ENCODE measurements at places on chromosomes 3 and 15.

GRCh38 chr15:83199288-83199687 lies 8.3 kb downstream of the HDGFL3 start:
- no peak for DNase-seq

GRCh38 chr3:50525987-50526386 lies 22.6 kb upstream of the CACNA2D2 start:
- DNase-seq = peak; percentile 53

DNA sequence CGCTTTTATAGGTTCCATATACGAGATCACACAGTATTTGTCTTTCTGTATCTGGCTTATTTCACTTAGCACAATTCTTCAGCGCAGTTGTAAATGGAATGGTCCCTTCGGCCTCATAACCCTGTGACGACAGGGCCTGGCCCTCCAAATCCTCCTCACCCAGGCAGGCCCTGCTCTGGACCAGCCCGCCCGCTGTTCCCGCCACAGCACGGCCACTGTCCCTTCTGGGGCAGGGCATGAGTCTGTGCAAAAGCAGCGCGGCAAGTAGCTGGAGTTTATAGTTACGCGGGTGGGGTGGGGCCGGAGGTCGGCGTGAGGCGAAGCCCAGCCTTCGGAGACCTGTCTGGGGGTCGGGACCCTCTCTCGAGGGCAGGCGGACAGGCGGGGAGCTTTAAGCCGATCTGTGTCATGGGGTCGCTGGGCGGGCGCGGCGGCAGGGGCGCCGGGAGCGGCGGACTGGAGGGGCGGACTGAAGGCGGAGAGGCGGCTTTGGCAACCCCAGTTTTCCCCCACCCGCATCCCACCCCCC lies 543 bp downstream of the ARPIN start:
- DNase-seq = no peak

- DNase-seq = no peak
These were observed 259.1 kb downstream of the OPA1 start for GRCh38 chr3:193851941-193852674.

DNA sequence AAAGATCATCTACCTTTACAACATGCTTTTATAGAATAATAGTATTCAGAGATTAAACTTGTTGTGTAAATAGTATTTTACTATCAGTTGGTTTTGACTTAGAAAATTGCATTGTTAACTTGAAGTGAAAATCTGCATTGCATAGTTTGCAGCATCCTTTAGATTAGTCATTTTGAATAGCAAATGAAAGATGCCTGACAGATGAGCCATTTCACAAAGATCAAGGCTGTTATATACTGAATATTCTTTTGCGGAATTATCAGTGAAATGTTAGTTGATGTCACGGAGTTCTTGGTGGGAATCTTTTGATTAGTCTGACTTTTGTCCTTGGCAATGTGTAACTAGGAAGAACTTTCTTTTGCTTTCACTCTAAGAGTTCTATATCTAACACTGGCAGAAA lies 24.5 kb downstream of the RSRC1 start:
- no peak for DNase-seq

- DNase-seq = no peak
These were observed 1010.8 kb downstream of the OTOL1 start for GRCh38 chr3:162507397-162507796.

DNA sequence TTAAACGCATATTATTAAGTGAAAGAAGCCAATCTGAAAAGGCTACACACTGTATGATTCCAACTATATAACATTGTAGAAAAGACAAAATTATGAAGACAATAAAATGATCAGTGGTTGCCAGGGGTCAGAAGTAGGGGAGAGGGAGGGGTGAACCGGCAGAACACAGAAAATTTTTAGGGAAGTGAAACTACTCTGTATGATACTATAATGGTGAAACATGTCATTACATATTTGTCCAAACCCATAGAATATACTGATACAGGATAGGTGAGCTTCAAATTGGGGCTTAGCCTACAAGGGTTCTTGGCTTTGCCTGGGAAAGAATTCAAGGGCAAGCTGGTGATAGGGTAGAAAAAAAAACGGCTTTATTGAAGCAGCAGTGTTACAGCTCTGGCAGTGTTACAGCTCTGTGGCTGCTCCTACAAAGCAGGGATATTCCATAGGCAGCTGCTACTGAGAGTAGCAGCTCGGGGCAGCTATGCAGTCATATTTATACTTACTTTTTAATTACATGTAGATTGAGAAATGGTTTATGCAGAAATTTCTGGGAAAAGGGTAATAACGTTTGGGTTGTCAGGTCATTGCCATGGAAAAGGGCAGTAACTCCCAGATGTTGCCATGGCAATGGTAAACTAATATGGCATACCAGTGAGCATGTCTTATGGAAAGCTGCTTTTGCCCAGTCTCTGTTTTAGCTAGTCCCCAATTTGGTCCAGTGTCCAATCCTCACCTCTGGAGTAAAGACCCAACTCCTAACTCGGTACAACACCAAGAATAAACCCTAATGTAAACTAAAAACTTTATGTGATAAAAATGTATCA lies 125.1 kb upstream of the SLC25A36 start:
- no peak for DNase-seq

DNA sequence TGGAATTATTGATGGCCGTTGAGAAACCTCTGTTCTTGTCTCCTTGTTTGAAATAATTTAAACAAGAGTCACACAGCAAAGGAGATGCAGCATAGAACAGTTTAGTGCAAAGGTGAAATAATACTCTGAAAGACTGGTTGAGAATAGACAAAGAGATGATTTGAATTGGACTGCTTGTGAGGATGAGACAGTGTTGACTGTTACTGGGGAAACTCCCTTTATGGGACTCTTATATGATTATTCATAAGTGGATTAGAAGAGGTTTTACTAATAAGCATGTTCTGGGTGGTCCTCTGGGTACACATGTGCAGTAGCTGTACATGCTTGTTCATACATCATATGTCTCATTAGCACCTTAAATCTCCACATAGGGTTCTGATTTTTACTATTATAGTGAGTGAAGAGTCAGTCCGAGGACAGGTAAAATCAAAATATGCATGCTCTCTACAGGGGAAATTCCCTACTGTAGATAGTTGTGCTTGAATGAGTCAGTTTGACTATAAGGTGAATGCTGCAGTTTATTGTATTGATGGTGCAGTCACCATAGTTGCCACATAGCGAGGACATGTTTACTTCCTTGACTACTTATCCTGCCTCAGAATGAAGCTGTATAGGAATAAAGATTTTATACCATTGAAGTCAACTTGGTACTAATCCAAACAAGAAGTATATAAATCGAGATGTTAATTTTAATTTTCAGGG lies 498.7 kb downstream of the CNTN6 start:
- no peak for DNase-seq

- no peak for DNase-seq
These were observed 92.7 kb downstream of the VGLL4 start for GRCh38 chr3:11551036-11551435.

DNA sequence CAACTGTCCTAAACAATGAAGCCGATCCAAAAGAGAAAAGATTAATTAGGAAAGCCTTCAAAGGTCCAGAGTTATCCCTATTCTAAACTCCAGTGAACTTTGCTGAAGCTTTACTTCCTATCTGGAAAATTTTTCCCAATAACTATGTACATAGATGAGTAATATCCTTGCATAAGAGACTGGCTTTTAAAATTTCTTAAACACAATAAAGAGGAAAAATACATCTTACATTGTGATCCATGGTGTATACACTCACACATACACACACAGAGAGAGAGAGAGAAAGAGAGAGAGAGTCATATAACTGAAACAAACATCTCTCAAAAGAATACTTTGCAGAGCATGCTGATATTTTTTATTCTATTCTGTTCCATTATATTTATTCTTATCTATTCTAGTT lies 20.0 kb downstream of the SPTSSB start:
- no peak for DNase-seq

- peak; percentile 8 for DNase-seq
These were observed 57.1 kb upstream of the POU1F1 start for GRCh38 chr3:87333393-87333892.

DNA sequence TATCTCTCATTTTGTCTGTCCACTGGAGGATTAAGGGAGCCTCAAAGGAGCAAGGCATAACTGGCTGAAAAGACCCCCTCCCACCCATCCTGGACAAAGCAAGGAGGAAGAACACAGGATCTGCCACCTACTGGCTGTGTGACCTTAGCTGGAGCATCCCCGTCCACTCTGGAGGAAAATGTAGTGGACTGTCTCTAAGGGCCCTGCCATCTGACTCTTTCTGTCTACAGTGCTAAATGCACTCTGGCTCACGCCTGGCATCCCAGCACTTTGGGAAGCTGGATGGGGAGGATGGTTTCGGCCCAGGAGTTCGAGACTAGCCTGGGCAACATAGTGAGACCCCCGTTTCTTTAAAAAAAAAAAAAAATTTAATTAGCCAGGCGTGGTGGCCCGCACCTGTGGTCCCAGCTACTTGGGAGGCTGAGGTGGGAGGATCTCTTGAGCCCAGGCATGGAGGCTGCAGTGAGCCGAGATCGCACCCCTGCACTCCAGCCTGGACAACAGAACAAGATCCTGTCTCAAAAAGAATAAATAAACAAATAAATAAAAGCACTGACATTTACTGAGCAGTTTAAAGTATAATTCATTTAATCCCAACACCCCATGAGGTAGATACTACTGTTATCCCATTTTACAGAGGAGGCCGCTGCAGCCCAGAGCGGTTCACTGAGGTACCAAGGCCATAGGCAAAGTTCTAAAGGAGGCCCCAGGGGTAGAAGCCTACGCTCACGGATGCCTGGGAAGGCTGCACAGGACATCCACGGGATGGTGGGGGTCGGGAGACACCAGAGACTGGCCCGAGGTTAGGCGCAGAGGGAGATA lies 1.1 kb downstream of the TBC1D2B start:
- DNase-seq = no peak

DNA sequence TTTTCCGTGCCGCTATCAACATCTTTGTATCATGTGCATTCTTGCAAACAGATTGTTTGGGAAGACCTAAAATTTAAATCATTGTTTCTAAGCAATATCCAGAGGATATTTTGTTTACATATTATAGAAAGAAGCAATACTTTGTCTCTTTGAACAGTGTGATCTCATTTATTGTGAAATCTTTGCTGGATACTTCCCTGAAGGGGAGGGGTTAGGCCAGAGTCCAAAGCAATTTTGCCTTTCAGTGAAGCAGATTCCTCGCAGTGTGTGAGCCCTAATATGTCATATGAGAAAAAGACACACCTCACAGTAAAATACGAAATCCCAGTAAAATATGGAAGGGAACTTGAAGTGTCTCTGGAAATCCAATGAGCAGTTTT lies 158.7 kb upstream of the SLCO3A1 start:
- no peak for DNase-seq

DNA sequence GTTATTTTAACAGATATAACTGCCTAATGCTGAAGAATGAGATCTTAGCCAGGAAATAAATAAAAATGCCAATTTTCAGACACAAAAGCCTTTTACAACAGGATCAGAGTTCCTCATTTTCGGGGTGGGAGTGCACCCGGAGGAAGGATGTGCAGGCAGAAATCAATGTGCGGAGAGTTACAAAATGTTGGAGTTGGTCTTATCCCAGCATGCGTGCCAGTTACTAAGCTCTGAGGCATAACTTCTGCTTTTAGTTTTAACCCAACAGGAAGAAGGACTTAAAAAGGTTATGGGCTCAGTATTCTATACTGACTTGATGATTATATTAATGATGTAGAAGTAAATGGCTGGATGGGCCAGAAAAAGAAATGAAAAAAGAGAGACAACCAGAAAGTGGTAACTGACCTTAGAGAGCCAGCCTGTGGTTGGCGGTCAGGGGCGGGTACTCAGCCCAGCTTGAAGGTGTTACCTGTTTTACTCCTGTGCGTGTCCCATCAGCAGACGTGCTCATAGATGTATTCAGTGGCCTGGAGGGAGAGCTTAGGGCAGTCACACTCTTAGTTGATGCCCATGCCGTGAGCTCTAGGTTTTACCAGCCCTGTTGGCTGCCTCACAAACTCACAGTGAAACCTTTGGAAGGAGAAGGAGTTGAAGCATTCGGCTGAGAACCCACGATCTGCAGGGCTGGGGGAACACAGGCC lies 164.7 kb downstream of the SV2B start:
- no peak for DNase-seq

- DNase-seq = no peak
These were observed 215.2 kb downstream of the ZNF621 start for GRCh38 chr3:40739971-40740370.

- DNase-seq = no peak
These were observed 913 bp downstream of the FAM174B start for GRCh38 chr15:92654662-92655061.

GRCh38 chr3:14768182-14768790 lies 50.5 kb upstream of the FGD5 start:
- DNase-seq = no peak

DNA sequence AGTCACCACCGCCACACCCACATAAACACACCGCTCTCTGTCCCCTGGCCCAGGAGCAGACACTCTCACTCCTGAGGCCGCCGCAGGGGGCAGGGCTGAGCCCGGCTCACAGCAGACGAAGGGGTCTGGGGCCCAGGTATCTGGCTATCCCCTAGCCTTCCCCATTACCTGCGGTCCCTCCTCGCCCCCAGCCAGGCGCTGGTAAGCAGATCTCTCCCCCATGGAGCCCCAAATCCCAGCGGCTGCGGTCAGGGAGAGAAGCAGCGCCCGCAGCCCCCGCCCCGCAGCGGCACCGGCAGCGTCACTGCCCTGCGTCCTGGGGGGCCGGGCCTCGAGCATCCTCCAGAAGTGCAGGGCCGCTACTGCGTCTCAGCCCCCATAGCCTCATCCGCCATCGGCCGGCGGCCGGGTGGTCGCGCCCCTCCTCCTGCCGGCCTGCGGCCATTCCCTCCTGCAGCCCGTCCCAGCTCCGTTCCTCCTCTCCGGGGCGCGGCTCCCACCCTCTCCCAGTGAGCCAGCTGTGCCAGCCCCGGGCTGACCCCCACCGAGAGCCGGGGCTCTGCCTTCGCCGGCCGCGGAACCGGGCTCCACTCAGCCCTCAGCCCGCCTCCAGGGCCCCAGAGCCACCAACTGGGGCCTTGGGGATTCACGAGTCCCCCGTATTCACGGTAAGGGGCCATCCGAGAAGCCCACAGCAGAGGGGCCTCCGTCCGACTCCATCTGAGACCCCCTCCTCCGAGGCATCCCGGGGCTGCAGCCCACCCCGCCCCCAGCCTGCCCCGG lies 13.1 kb downstream of the TNK2 start:
- DNase-seq = no peak

DNA sequence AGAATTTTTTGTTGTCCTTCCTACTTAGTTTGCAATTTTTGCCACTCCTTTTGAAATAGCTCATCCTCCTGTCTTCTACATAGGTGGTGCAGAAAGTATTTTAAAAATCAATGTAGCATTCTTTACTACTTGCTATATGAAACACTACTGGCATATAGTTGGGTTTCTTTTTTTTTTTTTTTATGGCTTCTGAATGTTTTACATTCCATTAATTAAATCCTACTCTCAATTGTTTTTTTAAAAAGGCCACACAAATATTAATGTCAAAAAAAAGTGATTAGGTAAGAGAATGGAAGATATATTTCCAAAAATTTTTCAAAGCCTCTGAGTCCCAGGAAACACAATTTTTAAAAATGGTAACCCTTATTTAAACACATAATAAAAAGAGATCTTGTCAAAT lies 262.6 kb downstream of the MAGI1 start:
- no peak for DNase-seq

GRCh38 chr15:43285609-43286037 lies 18.9 kb upstream of the TGM5 start:
- DNase-seq = peak; percentile 36

- no peak for DNase-seq
These were observed 4.2 kb downstream of the TEX264 start for GRCh38 chr3:51675201-51675611.
